Kidney epithelial cell (primary cell): ENCODE measurements at places on chromosomes 3 and 15.

DNA sequence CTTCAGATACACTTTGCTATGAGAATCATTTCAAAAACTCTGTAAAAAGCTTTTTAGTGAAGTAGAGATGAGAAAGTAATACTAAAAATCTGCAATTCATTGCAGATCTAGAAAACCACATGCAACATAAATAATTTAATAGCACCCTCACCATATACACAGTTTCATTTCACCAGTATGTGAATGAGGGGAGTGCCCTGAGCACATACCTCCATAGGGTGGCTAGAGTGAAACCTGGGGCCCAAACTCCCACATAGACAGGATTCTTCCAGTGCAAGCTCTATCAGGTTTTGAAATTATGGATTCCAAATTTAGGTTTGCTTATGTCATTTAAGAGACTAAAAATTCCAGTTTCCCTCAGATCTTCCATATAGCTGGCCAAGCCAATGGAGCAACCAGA lies 973.4 kb upstream of the CFAP20DC start:
- DNase-seq, result no peak

- DNase-seq, result no peak
These were observed 8.7 kb downstream of the ZDHHC19 start for GRCh38 chr3:196202516-196202970.

GRCh38 chr3:119170821-119171220 lies 2.6 kb upstream of the UPK1B start:
- DNase-seq, result no peak

GRCh38 chr3:190616637-190617036 lies 102.8 kb downstream of the IL1RAP start:
- no peak for DNase-seq

- no peak for DNase-seq
These were observed 2.0 kb downstream of the EPHB3 start for GRCh38 chr3:184563561-184563925.

DNA sequence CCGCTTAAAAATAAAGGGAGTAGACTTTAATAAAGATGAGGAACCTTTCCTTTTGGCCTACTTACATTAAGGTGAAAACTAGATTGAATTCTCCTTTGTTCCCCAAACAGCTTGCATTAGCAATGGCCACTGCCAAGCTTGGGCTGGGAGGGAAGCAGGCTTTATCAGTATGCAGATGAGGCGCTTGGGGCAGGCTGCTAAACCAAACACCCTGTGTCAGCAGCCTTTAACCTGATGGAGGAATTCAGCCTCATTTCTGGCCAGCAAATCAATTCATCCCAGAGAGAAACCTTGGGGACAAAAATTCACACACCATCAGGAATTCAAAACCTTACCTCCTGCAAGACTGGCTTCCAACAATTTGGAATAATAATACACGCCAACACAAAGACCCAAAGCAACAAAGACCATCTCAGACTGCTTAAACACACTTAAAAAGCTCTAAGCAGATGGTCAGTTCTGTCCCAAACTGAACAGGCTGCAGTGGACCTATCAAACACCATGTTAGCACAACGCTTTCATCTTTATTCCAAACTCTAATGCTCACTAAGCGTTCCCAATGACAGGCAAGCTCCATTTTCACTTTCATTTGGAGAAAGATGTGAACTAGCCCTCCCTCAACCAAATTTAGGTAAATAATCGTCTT lies 255.1 kb upstream of the CMC1 start:
- DNase-seq, result no peak

GRCh38 chr15:33047077-33047476 lies 147.4 kb downstream of the FMN1 start:
- DNase-seq, result no peak

- no peak for DNase-seq
These were observed 587 bp downstream of the WDR49 start for GRCh38 chr3:167653155-167653554.

GRCh38 chr15:45276831-45277230 lies 24.8 kb downstream of the SLC28A2 start:
- no peak for DNase-seq

DNA sequence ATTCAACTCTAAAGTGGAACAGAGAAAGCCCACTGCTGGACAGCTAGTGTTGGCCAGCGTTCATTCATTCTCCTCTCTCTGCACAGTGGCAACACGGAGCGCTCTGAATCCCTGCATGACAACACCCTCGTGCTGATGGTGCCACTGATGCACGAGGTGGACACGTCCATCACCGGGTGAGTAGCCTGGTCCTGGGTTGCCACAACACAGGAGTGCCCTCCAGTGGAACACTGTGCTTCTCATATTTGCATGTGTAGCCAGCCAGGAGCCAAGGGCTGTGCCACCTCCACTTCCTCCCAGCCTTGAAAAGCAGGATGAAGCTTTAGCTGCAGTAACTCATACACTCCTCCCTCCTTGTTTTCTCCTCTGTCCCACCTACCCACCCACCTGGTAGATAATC lies 120.0 kb upstream of the CTDSPL start:
- no peak for DNase-seq

DNA sequence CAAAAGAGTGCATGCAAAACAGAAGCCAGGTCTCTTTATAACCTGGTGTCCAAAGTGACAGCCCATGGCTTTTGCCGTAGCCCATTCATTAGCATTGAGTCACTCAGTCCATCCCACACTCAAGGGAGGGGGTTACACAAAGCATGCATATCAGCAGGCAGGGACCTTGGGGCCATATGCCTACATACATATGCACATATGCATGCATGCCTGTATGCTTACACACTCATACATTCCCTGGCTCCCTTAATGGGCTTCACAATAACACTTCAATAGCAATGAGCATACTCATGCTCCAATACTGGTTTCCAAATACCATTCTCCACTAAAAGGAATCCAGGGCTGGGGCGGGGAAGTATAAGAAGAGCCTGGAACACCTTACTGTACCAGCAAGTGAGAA lies 22.0 kb downstream of the TRPM1 start:
- DNase-seq, result no peak

DNA sequence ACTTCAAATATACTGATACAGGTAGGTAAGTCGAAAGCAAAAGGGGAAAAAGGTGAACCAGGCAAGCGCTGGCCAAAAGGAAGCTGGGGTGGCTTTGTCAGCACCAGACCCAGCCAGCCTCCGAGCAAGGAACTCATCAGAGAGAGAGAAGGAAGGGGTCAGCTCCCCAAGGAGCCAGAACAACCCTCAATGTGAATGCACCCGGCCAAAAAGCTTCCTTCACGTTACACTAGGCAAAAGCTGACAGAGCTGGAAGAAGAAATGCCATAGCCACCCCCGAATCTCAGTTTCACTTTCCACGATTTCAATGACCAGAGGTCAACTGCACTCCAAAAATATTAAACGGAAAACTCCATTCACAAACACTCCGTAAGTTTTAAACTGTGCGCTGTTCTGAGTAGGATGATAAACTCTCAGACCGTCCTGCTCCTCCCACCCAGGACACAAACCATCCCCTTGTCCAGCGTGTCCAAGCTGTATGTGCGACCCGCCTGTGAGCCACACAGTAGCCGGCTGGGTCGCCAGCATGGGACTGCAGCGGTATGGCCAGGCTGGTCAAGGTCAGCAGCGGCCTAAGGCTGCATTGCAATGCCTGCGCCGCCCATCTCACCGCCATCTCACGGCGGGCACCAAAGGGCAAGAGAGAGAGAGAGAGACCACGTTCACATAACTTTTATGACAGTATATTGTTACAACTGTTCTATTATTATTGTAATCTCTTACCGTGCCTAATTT lies 29.7 kb downstream of the CYFIP1 start:
- DNase-seq, result no peak

GRCh38 chr15:90001062-90001682 lies at the start of gene ZNF710:
TSS of gene ZNF710 (plus strand) at chr15:90001324. CDS start at chr15:90067138, 65,814 bp downstream.
- no peak for DNase-seq

- no peak for DNase-seq
These were observed 233.2 kb downstream of the FGF12 start for GRCh38 chr3:192494174-192494573.

- no peak for DNase-seq
These were observed 1.6 kb upstream of the MEIS2 start for GRCh38 chr15:37101980-37102304.

DNA sequence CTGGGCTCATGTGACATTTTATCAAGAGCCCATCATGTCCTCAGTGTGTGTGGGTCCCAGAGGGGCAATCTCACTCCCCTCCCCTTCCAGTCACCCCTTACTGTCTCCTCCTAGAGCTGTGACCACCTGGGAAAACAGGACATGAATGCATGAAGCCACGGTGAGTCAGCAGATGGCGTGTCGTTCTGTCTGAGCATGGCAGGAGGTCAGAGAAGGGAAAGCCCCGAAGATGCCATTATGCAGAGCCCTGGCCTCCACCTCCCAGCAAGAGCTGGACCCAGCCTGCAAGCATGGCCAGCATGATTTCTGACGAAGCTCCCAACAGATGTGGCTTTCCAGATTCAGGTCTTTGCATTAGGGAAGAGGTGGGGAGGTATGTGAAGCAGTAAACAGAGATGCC lies 118.5 kb downstream of the TLE3 start:
- peak; percentile 18 for DNase-seq

GRCh38 chr3:23659274-23659673 lies 146.5 kb upstream of the UBE2E1 start:
- no peak for DNase-seq

DNA sequence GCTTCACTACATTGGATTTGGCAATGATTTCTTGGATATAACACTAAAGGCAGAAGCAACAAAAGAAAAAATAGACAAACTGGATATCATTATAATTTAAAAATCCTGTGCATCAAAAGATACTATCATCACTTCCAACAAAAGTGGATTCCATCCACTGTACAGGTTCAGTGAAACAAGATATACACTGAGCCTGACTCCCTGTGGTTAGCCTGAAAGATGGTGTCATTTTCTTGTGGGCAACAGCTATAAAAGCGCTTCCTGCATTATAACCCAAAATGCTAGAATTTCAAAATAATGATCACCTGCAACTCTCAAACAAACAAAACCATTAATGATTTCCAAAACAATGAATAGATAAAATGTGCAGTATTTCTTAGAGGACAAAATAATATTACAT lies 39.6 kb upstream of the TBC1D23 start:
- no peak for DNase-seq

DNA sequence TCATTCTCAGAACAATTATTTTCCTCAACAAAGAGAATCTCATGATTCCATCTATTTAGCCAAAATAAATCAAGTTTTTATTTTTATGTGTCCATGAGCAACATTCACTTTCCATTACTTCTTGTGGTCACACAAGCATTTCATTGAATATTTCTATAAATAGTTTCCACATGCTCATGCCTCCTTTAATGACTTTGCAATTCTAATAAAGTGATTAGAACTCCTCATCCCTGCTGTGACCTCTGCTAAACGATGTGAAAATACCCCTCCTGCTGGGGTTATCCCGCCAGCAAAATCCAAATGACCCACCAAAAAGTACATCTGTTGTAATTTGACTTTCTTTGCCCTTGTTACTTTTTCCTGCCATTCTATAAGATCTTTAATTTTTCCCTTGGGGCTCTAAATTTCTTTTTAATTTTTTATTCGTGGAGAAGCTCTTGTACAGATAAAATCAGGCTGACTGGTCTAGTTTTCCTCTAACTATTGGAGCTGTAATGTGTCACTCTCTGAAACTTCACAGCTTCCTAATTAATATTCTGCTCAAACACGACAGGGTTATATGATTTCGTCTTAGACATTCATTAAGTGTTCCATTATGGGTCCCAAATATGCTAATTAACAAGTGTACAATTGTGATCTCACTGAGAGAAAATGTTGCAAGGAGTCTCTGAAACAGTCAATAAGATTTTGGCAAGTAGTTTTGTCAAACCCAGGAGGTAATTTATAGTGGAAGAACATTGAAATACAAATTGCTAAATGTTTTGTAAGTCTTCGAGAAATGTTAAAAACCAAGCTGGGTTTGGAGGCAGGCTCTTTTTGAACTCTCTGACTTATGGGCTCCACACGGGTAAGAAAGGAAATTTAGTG lies 533.1 kb upstream of the NAALADL2 start:
- no peak for DNase-seq

DNA sequence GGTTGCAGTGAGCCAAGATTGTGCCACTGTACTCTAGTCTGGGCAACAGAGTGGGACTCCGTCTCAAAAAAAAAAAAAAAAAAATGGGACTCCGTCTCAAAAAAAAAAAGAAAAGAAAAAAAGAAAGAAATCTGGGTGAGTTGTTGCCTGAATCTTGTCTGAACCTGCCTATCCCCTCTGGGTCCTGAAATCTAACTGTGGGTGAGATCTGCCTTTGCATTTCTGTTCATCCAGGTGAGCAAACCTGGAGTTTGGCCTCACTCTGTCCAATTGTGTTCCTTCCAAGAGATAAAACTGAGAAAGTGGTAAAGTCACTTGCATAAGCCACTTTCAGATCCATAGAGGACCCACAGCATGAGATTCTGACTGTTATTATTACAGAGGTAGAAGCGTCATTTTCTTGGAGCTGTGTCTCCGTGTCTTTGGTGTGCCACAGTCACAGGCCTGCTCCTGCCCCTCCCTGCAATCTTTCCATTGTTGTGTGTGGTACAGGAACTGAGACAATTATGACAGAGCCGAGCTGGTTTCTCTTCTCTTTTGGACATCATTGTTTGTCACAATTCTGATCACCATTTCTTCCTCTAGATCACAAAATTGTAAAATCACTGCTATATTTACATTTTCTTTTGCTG lies 235.9 kb downstream of the LPP start:
- DNase-seq, result no peak

DNA sequence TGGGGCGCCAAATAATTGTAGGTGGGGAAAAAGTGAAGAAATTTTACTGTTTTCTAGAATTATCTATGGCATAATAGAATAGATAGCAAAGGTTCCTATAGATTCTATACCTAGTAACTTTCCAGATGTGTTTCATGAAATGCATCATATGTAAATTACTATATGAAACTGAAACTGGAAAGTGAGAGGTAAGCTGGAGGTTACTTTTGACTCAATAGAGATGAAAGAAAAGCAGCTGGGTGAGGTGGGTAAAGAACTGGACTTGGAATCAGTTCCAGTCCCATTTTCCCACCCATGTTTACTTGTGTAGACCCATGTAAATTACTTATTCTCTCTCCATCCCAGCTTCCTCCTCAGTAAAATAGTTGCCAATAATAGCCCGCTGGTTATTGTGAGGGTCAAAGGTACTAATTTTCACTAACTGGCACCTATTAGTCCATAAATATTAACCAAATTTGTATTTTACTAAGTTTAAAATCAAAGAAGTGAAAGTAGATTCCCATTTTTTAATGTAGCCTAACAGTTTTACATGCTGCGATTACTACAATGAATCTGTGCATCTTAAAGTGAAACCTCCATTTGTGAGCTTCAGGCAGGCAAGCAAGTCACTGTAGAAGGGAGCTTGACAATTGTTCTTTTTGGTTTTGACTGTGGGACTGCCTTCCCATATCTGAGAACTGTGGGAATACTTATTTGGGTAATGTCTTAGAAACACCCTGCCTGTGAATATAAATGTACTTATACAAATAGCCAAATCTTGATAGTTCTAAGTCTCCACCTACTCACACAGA lies 312.1 kb downstream of the SLC9A9 start:
- no peak for DNase-seq
